Left renal cortex interstitium (tissue), 4 donors: ENCODE measurements at places on chromosomes 12 and 14. TPM values are rescaled to one million over a fixed set of nuclear protein-coding genes. Genes with fewer than 3 reads are reported as not detected.

- DNase-seq = no peak
Observed at GRCh38 chr12:92675092-92675865, 27.5 kb upstream of the PLEKHG7 start.

TAS2R9 gene
- not detected for polyA plus RNA-seq

TSPAN9 gene
- polyA plus RNA-seq = 81.7 TPM

DNA sequence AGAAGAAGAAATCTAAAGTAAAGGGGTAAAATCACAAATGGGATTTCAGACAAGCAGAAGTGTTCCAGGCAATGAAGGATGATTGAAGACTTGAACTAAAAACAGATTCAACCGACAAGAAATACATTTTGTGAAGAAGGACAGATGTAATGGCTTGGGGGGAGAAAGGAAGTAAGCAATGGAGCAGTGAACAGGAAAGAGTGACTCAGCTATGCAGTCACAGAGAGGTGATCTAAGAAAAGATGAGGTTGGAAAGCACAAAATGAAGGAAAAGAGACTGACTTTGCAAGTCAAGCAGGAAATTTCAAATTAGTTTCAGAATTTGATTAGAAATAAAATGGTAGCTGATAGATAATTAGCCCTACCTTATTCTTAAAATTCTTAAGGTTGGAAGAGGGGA is 66.5 kb downstream of the PUS7L start:
- no peak for DNase-seq

- DNase-seq = no peak
Observed at GRCh38 chr12:100229036-100229635, 28.5 kb downstream of the ACTR6 start.

DNA sequence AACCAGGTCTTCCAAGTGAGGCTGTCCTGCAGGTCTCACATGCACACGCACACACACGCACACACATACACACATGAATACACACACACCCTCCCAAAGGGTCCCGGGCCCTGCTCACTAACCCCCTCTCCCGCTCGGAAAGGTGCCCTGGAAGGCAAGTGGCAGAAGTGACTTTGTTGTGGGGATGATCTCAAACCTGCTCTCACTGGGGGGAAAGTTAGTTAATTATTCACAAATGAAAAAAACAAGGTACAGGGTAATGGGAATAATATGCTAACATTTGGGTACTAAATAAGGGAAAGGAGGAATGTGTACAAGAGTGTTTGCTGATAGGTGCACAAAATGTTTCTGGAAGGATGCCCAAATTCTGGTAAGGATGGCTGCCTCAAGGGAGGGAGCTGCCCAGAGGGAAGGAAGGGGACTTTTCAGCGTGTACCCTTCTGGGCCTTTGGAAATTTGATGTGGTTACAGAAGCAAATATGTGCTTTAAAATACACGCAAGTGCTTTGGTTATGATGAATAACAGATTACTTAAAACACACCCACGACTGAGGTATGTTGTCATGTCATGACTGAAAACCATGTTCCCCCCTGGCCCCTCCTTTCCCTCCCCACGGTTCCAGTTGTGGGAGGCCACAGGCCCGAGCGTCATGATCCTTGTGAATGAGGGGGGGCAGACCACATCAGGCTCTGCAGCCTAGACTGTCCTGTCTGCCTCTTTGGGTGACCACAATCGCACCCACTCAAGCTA is 43.3 kb upstream of the PLEKHG6 start:
- DNase-seq = no peak

REC8 gene
- 62.9 TPM for polyA plus RNA-seq

GRCh38 chr12:119374635-119375034 is 40.1 kb downstream of the CCDC60 start:
- no peak for DNase-seq

CISTR gene
- 0.32 TPM for polyA plus RNA-seq

GRCh38 chr14:90905531-90905930 is 89.3 kb upstream of the TTC7B start:
- no peak for DNase-seq

GRCh38 chr12:34288963-34289345 is 266.7 kb downstream of the ALG10 start:
- no peak for DNase-seq

GRCh38 chr12:126451809-126452208 is 1386.6 kb downstream of the AACS start:
- no peak for DNase-seq

GRCh38 chr12:7788294-7788660 is 925 bp upstream of the NANOG start:
- DNase-seq = no peak

HOTAIR gene
- 2.2 TPM for polyA plus RNA-seq

LMNTD1 gene
- polyA plus RNA-seq = 0.16 TPM

GPR132 gene
- 0.54 TPM for polyA plus RNA-seq

CLEC2D gene
- polyA plus RNA-seq = 10.2 TPM

GRCh38 chr12:3885277-3886094 is 12.3 kb upstream of the PARP11 start:
- DNase-seq = peak; percentile 75

- DNase-seq = no peak
Observed at GRCh38 chr12:105888696-105889095, 250.1 kb downstream of the NUAK1 start.

GRCh38 chr14:51328064-51328771 is 88.2 kb downstream of the TMX1 start:
- no peak for DNase-seq

GRCh38 chr14:81164167-81164774 is 56.5 kb downstream of the GTF2A1 start:
- no peak for DNase-seq

DNA sequence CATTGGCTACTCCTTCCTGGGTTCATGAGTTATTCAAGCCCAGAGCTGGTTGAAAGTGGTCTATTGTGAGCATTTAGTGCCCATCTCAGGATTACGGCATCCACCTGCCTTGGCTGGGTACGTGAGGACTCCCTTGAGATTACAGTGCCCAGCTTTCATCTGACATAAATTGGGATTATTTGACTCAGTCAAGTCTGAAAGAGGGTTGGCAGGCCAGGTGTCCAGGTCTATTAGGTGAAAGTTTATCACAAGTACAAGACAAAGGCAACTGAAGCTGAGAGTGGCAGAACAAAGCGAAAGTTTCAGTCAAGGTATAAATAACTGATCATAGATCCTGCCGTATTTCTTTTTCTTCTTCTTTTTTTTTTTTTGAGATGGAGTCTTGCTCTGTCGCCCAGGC is 84.6 kb upstream of the ATF7IP start:
- no peak for DNase-seq

- DNase-seq = no peak
Observed at GRCh38 chr12:51218607-51219161, 822 bp upstream of the POU6F1 start.

- DNase-seq = no peak
Observed at GRCh38 chr12:91841822-91842221, 303.8 kb downstream of the BTG1 start.

- DNase-seq = no peak
Observed at GRCh38 chr12:12273291-12273957, 6.6 kb upstream of the LRP6 start.

LIN7A gene
- polyA plus RNA-seq = 19.2 TPM

GRCh38 chr14:96559571-96559970 is 57.4 kb downstream of the PAPOLA start:
- DNase-seq = no peak

DNA sequence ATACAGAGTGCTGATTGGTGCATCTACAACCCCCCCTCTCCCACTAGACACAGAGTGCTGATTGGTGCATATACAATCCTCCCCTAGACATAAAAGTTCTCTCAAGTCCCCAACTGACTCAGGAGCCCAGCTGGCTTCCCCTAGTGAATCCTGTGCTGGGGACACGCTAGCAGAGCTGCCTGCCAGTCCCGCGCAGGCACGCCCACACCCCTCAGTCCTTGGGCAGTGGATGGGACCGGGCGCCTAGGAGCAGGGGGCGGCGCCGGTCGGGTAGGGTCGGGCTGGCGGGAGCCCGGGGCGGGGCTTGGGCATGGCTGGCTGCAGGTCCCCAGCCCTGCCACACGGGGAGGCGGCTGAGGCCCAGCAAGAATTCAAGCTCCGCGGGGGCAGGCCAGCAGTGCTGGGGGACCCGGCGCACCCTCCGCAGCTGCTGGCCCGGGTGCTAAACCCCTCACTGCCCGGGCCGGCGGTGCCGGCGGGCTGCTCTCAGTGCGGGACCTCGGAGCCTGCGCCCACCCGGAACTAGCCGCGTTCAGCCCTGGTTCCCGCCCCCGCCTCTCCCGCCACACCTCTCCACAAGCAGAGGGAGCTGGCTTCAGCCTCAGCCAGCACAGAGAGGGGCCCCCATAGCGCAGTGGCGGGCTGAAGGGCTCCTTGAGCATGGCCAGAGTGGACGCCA is 64.3 kb upstream of the DDHD1 start:
- DNase-seq = no peak

- DNase-seq = no peak
Observed at GRCh38 chr12:68733661-68734071, 12.3 kb upstream of the SLC35E3 start.

DNA sequence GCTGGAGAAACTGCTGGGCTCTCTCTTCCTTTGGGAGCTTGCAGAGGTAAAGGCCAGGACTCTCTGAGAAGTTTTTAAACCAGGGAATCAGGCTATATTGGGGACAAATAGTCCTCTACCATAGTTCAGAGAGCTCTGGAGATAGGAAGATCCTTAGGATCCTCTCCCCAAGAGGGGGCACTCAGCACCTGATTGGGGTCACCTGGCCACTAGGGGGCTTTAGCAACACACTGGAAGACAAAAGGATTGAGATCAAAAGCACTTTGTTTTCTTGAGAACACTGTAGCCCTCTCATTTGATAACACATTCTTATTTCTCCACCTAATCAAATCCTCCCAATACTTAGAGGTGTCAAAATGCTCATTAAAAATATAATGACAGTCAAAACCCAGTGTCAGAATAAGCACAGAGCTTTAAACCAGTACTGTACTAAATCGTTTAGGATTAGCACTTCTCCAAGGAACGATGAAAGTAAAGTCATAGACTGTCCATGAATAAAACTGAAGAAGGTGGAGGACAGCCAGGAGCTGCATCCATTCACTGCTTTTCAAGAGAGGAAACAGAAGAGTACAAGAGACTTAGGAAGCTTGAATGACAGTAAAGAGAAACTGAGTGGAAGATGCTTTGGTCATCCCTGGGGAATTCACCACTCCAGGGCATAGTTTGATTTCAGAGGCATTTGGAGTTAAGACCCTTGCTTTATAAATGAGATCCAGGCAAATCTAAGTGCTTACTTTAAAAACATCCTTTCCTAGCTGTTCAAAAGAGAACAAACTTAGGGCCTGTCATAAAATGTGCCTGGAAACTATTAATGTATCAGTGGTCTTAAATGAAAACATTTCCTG is 26.5 kb downstream of the BMP4 start:
- no peak for DNase-seq

DNA sequence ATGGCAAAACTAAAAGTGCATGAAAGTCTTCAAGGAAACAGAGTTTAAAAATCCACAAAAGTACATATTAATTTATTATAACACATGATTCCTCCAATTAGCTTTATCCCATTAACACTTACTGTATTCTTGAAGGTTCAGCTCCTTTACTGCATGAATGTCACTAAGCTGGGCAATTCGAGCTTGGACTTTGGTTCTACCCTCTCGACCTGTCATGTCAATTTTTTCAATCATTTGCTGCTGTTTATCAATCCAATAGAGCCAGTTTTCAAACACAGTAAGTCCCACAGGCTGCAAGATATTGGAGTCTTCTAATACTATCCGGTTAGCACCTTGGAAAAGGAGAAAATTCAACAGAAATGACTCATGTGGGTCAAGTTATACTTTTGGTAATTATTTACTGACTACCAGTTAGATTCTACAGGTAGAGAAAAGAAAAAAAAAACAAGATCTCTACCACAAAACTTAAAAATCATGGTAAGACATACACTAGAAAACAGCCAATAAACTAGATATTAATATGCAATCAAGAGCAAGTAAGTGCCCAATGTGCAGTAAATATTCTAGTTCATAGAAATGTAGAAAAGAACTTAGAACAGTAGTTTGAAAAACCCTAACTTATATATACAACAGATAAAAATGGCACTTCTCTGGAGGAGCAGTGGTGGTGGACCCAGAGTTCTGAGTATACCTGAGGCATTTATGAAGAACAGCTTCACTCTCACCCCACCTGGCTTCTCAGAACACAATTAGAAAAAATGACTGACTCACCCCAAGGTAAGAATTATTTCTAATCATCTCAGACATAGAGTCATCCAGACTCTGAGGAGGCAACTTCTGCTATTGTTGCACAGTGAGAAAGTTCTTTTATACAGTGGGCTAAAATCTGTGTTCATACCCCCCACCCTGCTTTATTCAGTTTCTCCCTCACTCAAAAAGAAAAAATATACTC is 67.7 kb downstream of the BCL2L14 start:
- no peak for DNase-seq

KIF5A gene
- polyA plus RNA-seq = 0.59 TPM

DNA sequence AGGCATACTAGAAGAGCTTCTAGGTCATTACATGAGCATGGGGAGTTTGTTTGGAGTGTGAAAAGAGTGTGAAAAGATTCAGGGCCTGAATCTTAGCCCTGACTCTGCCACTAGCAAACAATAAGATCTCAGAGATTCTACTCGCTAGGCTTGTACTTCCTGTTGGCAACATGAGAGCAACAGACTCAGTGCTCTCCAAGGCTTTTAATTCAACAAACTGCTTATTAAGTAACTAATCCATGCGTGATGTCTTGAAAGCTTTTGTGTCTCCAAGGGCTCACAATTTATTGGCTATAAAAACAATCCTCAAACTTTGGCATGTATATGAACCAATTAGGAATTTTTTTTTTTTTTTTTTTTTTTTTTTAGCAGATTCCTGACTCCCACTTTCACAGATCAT is 105.1 kb downstream of the STXBP6 start:
- DNase-seq = no peak

GRCh38 chr14:95098984-95099599 is 58.2 kb downstream of the DICER1 start:
- DNase-seq = peak; percentile 37

DNA sequence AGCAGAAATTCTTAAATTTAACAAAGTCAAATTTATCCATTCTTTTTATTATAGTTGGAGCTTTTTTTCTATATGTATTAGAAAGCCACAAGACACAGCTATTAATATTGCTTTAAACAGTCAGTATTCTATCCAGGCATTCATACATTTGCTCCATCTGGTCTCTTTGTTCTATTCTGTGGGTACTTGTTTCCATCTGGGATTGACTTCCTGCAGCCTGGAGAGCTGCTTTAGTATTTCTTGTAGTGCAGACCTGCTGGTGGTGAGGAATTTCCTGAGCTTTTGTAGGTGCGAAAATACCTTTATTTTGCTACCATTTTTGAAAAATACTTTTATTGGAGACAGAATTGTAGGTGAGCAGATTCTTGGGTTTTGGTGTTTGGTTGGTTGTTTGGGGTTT is 29.0 kb downstream of the CCDC60 start:
- no peak for DNase-seq

DNA sequence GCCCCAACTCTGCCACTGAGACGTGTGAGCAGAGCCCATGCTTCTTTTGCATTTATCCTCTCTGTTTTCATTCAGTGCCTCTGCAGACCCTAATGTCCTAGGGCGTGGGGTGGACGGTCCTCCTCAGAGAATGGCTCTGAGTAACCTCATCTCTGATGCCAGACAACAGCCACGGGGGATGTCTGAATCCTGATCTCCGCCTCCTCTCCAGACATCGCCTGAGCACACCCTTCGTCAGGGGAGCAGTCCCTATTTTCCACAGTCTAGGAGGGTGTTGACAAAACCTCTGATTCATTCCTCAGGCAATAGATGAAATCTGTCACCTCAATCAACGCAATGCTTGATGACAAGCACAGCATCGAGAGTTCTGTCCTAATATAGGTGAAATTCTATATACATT is 109.2 kb upstream of the DYRK2 start:
- no peak for DNase-seq

KRT82 gene
- not detected for polyA plus RNA-seq

MMP19 gene
- 1.2 TPM for polyA plus RNA-seq

GRCh38 chr14:104406831-104407230 is 172.7 kb upstream of the C14orf180 start:
- DNase-seq = no peak
